ENCODE measurements at places on chromosomes 6 and 20. TPM values are rescaled to one million over a fixed set of nuclear protein-coding genes. Genes with fewer than 3 reads are reported as not detected.

GRCh38 chr6:74113901-74114300, 417.9 kb downstream of the CD109 start:
- no peak for DNase-seq

- DNase-seq: no peak
These were observed 67.2 kb upstream of the SYNDIG1 start for GRCh38 chr20:24402188-24402587.

GRCh38 chr20:4683261-4683660, 38.4 kb upstream of the PRND start:
- no peak for DNase-seq

GRCh38 chr6:28985462-28986164, 19.5 kb downstream of the ZNF311 start:
- peak; percentile 78 for DNase-seq

- DNase-seq: no peak
These were observed 82.7 kb upstream of the AKIRIN2 start for GRCh38 chr6:87784690-87785089.

DNA sequence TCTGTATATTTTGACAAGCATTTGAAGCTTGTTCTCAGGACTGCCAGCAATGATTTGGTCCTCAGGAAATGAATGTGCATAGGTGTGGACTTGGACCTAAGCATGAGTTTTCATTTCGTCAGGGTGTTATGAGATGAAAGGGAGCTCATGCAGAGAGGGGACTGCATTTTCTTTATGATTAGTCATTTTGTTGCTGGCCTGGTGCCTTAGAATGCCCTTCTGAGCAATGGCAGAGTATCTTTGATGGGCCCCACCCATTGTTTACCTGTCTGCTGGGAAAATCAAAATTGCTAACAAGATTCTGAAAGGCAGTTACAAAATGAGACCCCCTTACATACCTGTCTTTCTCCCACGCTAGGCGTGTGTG, 51.5 kb upstream of the MTHFD1L start:
- no peak for DNase-seq

Gene BCAS4
- 7.6 TPM for total RNA-seq

Gene PGC
- not detected for total RNA-seq

Gene RNF182
- 2.7 TPM for total RNA-seq

Gene CD109
- total RNA-seq: 60.2 TPM

Data from endothelial cell (in vitro differentiated cells).